ENCODE measurements at places on chromosomes 11 and 22. TPM values are rescaled to one million over a fixed set of nuclear protein-coding genes. Genes with fewer than 3 reads are reported as not detected.

DNA sequence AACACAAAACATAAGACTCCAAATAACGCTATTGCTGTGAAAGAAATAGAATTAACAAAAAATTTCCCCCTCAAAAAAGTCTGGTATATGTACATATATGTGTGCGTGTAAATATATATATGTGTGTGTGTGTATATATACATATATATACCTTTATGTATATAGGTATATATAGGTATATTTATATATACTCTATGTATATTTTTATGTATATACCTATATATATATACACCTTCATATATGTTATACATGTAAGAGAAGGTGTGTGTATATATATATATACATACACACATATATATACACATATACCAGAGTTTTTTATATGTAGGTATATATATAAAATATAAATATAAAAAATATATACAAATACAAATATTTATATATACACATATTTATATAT, 199.2 kb downstream of the RAB38 start:
- no peak for DNase-seq

DNA sequence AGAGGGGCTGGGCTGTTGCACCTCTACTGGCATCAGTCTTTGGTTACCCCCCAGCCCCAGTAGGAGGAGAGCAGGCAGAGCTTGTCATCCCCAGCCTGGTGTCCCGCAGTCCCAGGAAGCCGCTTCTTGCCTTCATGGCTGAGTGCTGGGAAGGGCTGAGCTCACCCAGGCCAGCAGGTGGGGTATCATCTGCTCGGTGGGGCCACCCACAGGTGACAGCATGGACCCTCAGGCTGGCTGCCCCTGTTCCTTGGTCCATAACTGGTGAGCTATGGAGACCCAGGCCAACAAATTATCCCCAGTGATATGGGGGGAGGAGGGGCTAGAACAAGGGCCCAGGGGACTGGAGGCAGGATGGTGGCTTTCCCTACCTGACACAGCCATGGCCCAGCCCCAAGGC, 6.5 kb upstream of the RHOD start:
- no peak for DNase-seq

DNA sequence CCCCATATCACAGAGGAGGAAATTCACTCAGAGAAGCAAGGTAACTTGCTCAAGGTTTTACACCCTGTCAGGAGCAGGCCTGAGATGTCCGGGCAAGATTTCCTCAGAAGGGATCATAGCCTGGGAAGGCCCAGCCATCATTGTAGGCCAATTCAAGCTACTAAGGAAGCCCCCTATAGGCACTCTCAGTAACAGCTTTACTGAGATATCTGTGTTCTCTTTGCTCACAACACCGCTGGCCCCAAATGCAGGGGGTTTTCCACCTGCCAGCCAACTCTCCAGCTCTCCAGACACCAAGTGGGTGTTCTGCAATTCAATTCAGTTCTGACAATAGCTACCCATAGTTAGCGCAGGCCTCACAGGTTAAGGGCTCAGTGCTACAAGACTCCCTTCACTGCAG, 84.0 kb downstream of the SLC36A4 start:
- DNase-seq = no peak

DNA sequence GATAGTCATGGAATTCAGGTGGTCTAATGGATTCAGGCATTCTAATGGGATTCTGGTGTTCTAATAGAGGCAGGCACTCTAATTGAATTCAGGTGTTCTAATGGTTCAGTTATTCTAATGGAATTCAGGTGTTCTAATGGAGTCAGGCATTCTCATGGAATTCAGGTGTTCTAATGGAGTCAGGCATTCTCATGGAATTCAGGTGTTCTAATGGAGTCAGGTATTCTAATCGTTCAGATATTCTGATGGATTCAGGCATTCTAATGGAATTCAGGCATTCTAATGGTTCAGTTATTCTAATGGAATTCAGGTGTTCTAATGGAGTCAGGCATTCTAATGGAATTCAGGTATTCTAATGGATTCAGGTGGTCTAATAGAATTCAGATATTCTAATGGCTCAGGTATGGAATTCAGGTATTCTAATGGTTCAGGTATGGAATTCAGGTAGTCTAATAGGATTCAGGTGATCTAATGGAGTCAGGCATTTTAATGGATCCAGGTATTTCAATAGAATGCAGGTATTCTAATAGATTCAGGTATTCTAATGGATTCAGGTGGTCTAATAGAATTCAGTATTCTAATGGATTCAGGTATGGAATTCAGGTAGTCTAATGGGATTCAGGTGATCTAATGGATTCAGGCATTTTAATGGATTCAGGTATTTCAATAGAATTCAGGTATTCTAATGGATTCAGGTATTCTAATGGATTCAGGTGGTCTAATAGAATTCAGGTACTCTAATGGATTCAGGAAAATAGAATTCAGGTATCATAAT, 22.0 kb upstream of the PHF21B start:
- DNase-seq = no peak

DNA sequence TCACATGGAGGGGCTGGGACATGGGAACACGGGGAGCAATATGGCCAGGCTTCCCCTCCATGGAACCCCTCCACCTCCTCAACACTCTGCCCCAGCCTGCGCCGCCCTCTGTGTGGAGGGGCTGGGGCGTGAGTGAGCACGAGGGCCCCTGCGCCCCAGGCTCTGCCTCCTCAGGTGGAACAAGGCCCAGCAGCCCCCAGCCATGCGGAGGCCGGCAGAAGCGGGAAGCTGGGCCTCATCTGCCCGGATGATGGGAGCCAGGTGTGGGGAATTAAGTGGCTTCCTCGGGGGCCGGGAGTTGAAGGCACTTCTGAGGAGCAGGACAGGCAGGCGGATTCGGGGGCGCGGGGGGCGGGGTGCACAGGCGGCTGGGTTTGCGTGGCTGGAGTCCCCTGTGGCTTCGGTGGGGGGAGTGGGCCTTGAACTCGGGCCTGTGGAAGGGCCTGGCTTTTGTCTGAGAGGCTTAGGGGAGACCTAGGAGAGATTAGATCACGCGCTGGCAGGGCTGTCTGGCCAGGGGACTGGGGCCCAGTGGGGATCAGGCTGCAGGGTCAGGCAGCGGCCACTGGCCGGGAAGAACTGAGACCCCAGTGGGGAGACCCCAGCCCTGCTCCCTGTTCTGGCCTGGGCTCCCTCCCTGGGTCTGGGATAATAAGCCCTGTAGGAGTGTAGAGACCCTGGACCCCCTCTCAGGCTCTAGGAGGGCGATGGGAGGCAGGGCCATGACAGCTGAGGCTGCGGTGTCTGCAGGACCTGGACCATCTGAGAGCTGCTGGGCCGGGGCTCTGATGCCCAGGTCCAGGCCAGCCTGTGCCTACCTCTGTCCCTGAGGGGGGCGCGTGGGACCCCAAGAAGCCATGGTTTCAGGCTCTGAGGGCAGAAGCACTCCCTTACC, 13.3 kb downstream of the PRR33 start:
- no peak for DNase-seq

GRCh38 chr11:75856912-75857311, 41.9 kb downstream of the UVRAG start:
- no peak for DNase-seq

DNA sequence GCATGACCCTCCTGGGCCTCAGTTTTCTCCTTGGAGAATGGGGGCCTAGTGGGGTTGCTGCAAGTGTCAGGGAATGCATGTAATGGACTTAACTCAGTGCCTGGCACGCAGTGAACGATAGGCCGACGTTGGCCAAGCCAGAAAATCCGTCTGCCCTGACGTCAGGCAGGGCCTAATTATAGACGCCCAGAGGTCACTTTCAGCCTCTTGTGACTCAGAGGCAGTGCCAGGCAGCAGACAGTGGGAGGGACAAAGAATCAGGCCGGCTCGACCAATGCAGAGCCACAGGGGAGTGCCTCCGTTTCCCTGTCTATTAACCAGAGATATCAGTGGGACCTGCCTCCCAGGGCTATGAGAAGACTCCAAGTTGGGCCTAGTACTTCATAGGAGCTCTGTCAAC, 115.0 kb downstream of the MN1 start:
- DNase-seq = no peak

DNA sequence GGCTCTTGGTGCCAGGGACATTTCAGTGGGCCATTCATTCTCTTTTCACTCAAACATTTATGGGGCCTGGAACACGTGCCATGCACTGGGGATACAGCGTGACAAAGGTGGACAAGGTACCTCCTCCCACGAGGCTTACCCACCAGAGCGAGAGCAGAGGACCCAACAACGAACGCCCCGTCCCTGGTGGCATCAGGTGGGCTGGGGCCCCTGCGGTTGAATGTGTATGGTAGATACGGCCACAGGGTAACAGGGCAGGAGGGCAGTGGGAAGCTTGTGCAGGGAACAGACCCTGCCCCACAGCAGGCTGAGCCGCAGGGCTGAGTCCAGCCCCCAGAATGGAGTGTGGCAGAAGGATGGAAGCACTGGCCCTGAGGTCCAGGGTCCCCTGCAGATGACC, 81.1 kb downstream of the LRRC32 start:
- DNase-seq = no peak

DNA sequence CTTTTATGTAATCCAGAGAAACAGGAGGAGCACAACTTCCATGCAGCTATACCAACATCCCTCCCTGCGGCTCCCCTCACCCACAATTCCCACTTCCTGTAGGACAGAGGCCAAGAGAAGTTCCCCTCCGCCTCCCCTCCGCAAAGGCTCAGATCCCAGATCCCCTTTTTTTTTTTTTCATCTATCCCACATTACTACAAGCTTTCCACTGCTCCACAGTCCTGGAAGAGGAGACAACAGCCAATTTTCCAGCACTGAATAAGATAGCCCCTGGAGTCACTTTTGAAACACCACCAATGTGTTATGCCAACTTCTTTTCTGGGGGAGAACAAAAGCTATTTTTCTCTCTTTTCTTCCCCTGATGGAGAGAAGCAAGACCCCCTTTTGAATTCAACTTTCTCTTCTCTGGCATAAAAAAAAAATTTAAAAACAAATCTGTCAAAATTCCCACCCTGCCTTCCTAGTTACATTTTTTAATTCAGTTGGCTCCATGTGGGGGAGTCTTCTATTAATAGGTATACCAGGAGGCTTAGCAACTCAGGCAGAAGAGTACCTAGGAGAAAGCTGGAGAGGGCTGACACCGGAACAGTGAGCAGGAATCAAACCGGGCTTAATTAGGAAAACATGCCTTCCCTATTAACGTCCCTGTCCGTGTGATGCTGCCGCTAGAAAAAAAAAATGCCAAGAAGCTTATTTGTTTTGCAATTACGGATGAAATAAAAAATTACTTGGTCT, 543.4 kb downstream of the BUD13 start:
- DNase-seq = no peak

Gene DTX4
- total RNA-seq = 2.9 TPM

GRCh38 chr11:23536907-23537306, 676.6 kb upstream of the CCDC179 start:
- no peak for DNase-seq

Gene OR4C6
- not detected for total RNA-seq

DNA sequence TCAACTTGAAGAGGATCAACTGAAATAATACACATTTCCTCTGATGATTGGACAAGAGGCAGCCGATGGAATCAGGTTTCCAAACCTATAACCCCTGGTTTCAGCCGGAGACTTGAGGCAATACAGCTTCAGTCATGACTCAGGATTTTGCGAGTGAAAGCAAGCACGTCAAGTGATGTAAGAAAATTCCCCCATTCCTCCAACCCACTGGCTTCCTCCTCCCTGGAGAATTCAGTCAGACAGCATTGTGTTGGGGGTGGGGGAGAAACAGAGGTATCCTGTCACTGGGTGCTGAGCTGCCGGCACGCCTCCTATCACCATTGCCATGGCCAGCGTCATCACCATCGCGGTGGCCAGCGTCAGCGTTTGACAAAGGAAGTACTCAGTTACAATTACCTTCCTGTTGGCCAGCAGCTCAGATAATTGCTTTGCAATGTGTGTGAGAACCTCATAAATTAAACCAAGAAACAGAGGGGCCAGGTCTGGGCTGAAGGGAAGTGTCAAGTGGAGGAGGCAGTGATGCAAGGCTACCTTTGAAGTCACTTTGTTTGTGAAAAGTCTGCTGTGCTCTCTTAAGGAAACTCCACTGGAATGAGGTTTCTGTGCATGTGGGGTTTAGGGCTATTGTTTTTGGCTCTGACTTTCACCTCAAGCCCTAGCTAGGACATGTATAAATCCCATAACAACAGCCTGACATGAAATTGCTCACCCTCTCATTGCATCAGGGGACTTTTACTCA, 50.2 kb downstream of the LIF start:
- peak; percentile 32 for DNase-seq

Gene SHANK3
- total RNA-seq = not detected

DNA sequence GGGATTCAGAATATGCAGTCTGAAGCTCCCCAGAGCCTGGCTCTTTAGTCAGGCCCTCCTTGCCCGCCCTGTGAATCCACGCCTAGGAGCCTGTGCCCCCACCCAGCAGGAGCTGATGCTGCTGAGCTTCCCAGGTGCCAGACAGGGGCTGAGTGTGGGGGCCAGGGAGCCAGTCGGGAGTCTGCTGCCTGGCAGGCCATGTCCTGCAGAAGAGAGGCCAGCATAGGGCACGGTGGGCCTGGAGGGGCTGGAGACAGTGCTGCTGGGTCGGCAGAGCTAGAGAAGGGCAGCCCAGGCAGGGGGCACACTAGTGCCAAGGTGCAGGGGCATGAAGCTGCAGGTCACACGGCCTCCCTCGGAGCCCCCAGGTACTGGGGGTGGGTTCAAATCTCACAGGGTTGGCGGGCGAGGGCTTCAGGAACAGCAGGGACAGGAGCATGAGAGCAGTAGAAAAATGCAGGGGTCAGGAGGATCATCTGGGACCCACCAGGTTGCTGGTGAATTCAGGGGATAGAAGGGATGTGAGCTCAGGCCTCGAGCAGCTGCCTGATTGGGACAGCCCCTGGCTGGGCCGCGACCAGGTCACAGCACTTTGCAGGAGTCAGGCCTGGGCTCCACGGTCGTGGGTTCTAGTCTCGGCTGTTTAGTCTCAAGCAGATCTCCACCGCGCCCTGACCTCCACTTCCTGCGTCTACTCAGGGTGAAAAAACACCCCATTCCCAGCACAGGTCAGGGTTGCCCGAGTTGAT, 4.1 kb upstream of the SEPTIN5 start:
- DNase-seq = no peak
